ENCODE measurements at places on chromosomes 5 and 9. TPM values are rescaled to one million over a fixed set of nuclear protein-coding genes. Genes with fewer than 3 reads are reported as not detected.

Gene SPATA6L
- not detected for total RNA-seq

DNA sequence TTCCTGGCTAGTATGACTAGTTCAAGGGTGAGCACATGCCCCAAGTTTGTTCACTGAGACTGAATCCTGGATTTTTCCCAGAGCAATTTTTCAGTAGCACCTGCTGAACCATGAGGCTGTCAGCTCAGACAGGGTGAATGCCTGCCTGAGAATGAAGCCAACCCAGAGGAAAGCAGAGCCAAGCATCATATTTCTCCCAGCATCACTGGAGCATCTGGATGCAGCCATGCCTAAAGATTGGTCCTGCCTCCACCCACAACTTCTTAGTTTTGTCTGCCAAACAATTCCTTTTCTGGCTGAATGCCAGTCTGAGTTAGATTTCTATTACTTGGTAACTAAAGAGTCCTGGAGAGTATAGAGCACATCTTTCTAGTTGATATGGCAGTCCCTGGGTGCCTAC lies 343.6 kb downstream of the CSNK1G3 start:
- H3K27me3 ChIP-seq: no peaks in the 10 kb centered on the region
- no peak for DNase-seq
- H3K27ac ChIP-seq: no peak overlapping the region
- H3K4me1 ChIP-seq: no peaks in the 10 kb centered on the region
- no peaks in the 10 kb centered on the region for H3K36me3 ChIP-seq

GRCh38 chr9:86636519-86636918 lies 282.3 kb upstream of the TUT7 start:
- no peak overlapping the region for H3K27ac ChIP-seq
- no peak for DNase-seq
- H3K36me3 ChIP-seq: no peaks in the 10 kb centered on the region
- H3K27me3 ChIP-seq: peaks cover 2% of the 10 kb centered on the region
- H3K4me1 ChIP-seq: no peaks in the 10 kb centered on the region

DNA sequence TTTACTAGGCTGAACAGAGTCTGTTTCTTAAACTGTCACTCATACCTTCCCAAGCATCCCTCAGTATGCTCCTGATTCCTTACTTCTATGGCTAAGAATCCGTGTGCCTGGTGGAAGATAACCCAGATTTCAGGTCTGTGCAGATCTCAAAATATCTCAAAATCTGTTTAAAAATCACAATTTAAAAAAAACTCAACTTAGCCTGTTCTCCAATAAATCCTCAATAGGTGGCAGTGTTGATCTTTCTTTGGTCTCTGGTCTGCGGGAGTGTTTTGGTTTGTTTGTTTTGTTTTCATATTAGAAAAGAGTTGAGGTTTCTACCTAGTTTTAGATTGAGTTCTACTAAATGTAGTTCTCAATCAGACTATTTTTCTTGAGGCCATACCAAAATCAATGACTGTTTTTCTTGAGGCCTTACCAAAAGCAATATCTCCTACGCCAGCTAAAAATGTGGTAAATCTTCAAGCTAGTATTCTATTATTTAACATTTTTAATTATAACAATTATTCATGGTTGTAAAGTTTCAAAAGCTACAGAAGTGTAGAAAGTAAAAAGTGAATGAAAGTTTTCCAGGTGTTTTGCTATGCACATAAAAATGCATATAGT lies 57.9 kb downstream of the TGFBR1 start:
- DNase-seq: no peak
- H3K4me1 ChIP-seq: peaks cover 25% of the 10 kb centered on the region
- H3K36me3 ChIP-seq: no peaks in the 10 kb centered on the region
- no peak overlapping the region for H3K27ac ChIP-seq
- no peak overlapping the region for H3K4me3 ChIP-seq
- H3K27me3 ChIP-seq: peaks cover 9% of the 10 kb centered on the region

GRCh38 chr9:136316896-136317676 lies 10.3 kb upstream of the GPSM1 start:
- no peak for DNase-seq
- peaks cover 8% of the 10 kb centered on the region for H3K27me3 ChIP-seq
- H3K36me3 ChIP-seq: no peaks in the 10 kb centered on the region
- no peak overlapping the region for H3K4me3 ChIP-seq
- H3K4me1 ChIP-seq: no peaks in the 10 kb centered on the region

GRCh38 chr5:164306662-164307061 lies 801.2 kb downstream of the MAT2B start:
- H3K27me3 ChIP-seq: no peaks in the 10 kb centered on the region
- H3K4me1 ChIP-seq: no peaks in the 10 kb centered on the region
- H3K27ac ChIP-seq: no peak overlapping the region
- no peaks in the 10 kb centered on the region for H3K36me3 ChIP-seq
- no peak overlapping the region for H3K4me3 ChIP-seq

Gene BNC2
- total RNA-seq: not detected

Gene BTNL9
- not detected for total RNA-seq

DNA sequence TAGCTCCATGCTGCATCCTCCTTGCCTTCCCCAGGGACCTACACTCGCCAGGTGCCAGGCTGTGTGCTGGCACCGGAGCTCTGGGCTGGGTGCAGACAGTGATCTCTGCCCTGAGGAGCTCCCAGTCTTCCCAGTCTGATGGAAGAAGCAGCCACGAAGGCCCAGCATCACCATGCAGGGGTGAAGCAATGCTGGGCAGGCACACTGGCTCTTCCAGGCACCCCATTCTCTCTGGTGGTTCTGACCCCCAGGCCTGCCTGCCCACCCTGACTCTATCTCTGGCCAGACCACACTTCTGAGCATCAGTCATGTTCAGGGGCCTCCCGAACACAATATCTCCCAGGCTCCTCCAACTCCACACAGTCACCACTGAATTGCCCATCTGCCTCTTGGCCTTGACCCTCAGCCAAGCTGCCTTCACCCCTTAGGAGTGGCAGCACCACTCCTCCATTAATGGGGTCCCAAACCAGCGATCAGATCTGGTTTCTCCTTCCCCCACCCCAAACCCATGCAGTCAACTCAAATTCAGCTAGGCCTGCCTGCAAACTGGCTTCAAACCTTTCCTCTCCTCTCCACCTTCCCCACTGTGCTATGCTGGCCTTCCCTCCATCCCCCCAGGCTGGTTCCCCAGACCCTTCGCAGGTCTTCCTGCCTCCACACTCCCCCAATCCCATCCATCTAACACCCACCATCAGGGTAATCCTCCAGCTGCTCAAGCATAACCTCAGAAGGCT lies 102.7 kb upstream of the MVB12B start:
- H3K36me3 ChIP-seq: no peaks in the 10 kb centered on the region
- no peak overlapping the region for H3K4me3 ChIP-seq
- DNase-seq: no peak
- peaks cover 48% of the 10 kb centered on the region for H3K27me3 ChIP-seq
- H3K27ac ChIP-seq: no peak overlapping the region
- H3K4me1 ChIP-seq: peaks cover 6% of the 10 kb centered on the region

DNA sequence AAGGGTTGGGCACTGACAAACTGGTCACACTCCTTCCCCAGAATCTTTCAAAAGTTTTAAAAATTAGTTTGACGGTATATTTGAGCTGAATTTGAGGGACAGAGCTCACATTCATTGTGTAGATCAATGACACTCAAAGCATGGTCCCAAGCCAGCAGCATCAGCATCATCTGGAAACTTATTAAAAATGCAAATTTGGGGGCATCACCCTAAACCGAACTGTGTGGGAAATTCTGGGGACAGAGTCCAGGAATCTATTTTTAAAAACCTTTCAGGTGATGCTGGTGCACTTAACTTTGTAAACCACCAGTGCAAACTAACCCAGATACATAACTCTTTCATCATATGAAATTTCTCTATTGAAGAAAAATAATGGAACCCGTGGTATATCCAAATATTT lies 58.1 kb upstream of the MTAP start:
- DNase-seq: no peak
- no peak overlapping the region for H3K4me3 ChIP-seq
- H3K4me1 ChIP-seq: no peaks in the 10 kb centered on the region
- no peaks in the 10 kb centered on the region for H3K36me3 ChIP-seq

GRCh38 chr5:138305797-138306196 lies 25.8 kb downstream of the CDC25C start:
- no peak for DNase-seq
- no peaks in the 10 kb centered on the region for H3K27me3 ChIP-seq
- peaks cover 8% of the 10 kb centered on the region for H3K36me3 ChIP-seq
- no peak overlapping the region for H3K27ac ChIP-seq
- peaks cover 6% of the 10 kb centered on the region for H3K4me1 ChIP-seq

DNA sequence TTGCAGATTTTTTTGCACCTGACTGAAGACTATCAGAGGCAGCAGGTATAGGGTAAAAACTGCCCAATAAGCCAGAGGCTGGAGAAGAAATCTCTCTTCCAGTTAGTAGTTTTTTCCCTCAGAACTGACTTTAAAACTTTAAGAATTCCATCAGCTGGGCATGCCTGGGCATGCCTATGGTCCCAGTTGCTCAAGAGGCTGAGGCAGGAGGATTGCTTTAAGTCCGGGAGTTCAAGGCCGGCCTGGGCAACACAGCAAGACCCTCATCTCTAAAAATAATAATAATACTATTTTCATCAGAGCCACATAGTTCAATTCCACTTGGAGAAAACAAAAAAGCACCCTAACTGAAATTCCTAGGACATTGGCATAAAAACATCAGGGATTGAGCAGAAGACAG lies 30.3 kb downstream of the SUSD1 start:
- no peak overlapping the region for H3K4me3 ChIP-seq
- no peak overlapping the region for H3K27ac ChIP-seq
- no peaks in the 10 kb centered on the region for H3K27me3 ChIP-seq
- no peak for DNase-seq

DNA sequence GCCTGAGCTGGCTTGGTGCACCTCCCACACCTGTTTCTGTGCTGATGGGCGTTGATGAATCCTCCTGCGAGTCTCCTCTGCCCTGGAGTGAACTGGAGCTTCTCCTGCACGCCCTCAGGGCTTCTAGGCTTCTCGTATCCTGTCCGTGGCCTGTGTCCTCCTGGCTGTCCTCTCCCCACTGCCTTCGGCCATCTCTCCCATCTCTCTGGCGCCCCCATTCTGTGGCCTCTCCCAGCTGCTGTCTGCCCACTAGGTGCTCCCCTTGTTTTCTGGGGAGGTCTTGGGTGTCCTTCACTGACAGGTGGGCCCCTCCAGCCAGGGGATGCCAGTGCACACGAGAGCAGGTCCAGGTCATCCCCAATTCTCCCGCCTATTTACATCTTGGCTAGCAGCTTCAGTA lies 28.8 kb downstream of the AHRR start:
- H3K4me1 ChIP-seq: peaks cover 39% of the 10 kb centered on the region
- no peak overlapping the region for H3K4me3 ChIP-seq
- H3K27ac ChIP-seq: no peak overlapping the region
- peaks cover 20% of the 10 kb centered on the region for H3K36me3 ChIP-seq
- DNase-seq: no peak

- peak overlapping the region; percentile 92 for H3K27ac ChIP-seq
- peaks cover 10% of the 10 kb centered on the region for H3K36me3 ChIP-seq
- peak overlapping the region; percentile 63 for H3K4me3 ChIP-seq
- DNase-seq: no peak
- peaks cover 3% of the 10 kb centered on the region for H3K27me3 ChIP-seq
Observed at GRCh38 chr5:68382640-68383039, 167.1 kb downstream of the PIK3R1 start.

GRCh38 chr5:81728301-81728700 lies 22.6 kb downstream of the SSBP2 start:
- no peak overlapping the region for H3K27ac ChIP-seq
- DNase-seq: no peak
- no peak overlapping the region for H3K4me3 ChIP-seq
- no peaks in the 10 kb centered on the region for H3K36me3 ChIP-seq
- no peaks in the 10 kb centered on the region for H3K27me3 ChIP-seq

GRCh38 chr5:142323480-142324135 lies 1.2 kb downstream of the SPRY4 start:
- peaks cover 40% of the 10 kb centered on the region for H3K27me3 ChIP-seq
- H3K27ac ChIP-seq: peak overlapping the region; percentile 78
- no peak for DNase-seq
- no peaks in the 10 kb centered on the region for H3K36me3 ChIP-seq
- H3K4me1 ChIP-seq: peaks cover 55% of the 10 kb centered on the region
- H3K4me3 ChIP-seq: peak overlapping the region; percentile 93

DNA sequence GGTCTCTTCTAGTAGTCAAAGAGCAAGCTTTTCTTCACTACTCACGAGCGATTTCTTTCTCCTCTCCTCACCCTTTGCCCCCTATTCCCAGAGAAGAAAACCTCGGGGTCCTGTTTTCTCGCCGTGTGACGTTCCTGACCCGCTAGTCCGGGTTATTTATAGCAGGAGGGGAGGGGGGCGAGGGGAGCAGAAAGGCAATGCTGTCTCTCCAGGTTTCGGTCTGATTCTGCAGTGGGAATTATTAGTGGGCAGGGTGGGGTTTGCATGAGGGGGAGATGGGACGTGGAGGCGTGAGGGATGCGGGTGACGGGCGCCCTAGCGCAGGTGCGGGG lies 847 bp upstream of the GABRB2 start:
- H3K4me3 ChIP-seq: peak overlapping the region; percentile 7
- H3K27ac ChIP-seq: no peak overlapping the region
- peaks cover 44% of the 10 kb centered on the region for H3K27me3 ChIP-seq

DNA sequence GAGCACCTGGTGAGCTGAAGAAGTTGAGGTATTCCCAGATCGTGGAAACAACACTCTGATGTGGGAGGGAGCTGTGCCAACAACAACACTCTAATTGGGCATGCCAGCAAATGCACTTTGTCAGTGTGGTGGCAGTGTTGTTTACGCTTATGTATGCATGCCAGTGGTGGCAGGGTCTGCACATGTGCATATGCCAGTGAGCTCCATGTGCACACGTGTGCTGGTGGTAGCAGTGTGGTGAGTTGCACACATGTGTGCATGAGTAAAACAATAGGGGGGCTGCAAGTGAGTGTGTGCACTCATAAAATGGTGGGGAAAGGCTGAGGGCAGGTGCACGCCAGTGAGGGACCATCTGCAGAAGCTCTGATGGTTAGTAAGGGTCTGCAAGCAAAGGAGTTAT lies 134.2 kb downstream of the DMRTA1 start:
- H3K4me3 ChIP-seq: no peak overlapping the region
- H3K27ac ChIP-seq: no peak overlapping the region
- DNase-seq: no peak
- no peaks in the 10 kb centered on the region for H3K27me3 ChIP-seq
- no peaks in the 10 kb centered on the region for H3K4me1 ChIP-seq
- H3K36me3 ChIP-seq: no peaks in the 10 kb centered on the region

All from activated T-helper 1 cell treated with anti-CD3 and anti-CD28 coated beads, Interleukin-12 subunit alpha, Interleukin-12 subunit beta, Interleukin-2, Interleukin-4 antibody, amounts not matched to agents 30 ng/mL and 10 ng/mL and 1 ng/mL, durations not matched to agents 14 hours and 24 hours and 36 hours (primary cell).